ENCODE measurements at places on chromosomes 4 and X.

- DNase-seq = no peak
Observed at GRCh38 chrX:103831342-103831802, 685 bp downstream of the RAB9B start.

GRCh38 chr4:52263607-52264006, 212.5 kb downstream of the SPATA18 start:
- no peak for DNase-seq

- no peak for DNase-seq
Observed at GRCh38 chr4:150315691-150316090, 237.4 kb downstream of the DCLK2 start.

DNA sequence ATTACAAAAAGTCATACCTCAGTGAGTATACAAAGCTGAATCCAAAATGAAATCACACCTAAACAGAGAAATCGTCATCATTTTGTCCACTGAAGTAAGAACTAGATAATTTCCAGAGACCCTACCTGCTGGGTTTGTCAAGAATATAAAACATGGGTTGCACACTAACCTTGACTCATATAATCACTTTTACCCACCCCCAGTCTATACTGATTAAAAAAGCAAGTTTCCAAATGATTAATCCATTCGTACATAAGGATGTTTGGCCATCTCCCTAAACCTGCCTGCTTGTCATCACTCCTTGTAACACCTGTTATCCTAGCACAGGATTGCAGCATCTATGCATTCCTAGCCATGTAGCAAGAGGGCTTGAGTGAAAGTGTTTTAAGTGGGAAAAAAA, 4.7 kb downstream of the RAP2C start:
- DNase-seq = no peak

GRCh38 chr4:155950461-155950860, 3.2 kb downstream of the CTSO start:
- no peak for DNase-seq

- DNase-seq = no peak
Observed at GRCh38 chrX:155211208-155211607, 5.1 kb upstream of the VBP1 start.

DNA sequence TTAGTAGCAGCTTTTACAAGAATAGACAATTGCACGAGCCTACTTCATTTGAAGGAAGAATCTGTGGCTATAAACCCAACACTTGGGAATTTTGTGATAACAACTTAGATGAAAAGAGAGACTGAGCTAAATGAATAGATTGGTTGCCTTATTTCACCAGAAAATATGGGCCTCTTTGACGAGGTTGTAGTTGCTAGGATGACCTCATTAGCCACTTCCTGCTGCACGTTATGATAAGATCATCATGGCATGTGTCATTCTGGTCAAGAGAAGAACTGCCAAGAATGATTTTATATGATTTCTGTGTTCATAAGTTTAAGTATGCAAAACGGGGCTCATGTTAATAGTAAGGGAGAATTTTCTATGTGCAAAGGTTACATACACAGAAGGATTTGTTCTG, 321.9 kb upstream of the GIMD1 start:
- DNase-seq = peak; percentile 21

DNA sequence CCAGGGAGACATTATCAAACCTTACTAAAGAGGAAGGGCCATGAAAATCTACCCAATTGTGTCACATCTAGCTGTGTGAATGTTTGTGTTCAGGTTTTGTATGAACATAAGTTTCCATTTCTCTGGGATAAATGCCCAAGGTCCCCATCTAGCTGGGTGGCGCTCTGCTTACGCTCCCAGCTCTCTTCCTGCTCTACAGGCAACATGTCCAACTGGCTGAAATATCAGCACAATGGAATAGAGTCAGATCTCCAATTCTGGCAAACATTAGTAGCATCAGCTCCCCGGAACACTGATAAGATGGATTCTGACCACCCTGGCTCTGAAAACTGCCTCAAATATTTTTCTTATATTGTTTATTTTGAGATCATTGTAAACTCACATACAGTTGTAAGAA, 74.8 kb downstream of the IRF2 start:
- no peak for DNase-seq

- no peak for DNase-seq
Observed at GRCh38 chr4:20724915-20725314, 24.7 kb downstream of the PACRGL start.

DNA sequence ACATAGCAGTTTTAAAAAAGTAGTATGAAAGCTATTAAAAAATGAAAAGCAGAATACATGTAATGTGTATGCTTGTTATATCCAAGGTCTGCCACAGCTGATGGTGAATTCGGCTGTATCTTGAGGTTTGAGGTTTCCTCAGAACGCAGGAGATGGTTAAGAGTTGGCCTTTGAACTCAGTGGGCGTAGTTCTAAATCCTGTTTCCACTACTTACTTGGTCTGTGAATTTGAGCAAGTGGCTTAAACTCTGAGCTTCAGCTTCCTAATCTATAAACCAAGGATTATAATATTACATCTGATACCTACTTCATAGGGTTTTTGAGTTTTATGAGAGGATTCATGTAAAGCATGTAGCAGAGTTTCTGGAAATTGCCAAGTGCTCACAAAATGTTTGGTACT, 125.2 kb downstream of the STIM2 start:
- peak; percentile 74 for DNase-seq

DNA sequence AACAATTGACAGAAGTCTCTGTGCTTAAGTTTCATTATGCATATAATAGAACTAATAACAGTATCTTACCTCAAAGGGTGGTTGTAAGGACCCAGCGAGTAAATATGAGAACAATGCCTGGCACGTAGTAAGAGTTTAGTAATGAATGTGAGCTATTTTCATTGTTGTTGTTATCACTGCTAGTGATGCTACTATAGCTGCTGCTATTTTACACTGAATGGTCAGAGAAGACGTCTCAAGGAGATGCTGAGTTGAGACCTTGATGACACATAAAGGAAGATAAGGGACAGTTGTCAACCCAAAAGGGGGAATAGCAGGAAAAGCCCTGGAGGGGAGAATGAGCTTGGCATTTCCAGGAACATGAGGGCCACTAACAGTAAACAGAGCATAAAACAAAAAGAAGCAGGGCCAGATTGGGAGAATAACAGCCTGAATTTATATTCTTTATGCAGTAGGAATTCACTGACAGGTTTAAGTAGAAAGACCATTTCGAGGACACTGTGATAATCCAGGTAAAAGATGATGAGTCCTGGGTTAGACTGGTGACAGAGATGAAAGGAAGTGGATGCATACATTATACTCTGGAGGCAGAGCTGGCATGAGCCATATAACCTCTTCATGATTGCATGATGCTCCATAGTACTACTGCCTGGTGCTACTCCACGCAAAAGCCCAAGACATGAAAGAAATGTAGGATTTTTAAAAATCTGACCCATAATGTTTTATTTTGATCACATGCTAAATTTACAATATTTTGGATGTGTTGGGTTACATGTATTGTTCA, 23.1 kb downstream of the ATP8A1 start:
- DNase-seq = no peak

DNA sequence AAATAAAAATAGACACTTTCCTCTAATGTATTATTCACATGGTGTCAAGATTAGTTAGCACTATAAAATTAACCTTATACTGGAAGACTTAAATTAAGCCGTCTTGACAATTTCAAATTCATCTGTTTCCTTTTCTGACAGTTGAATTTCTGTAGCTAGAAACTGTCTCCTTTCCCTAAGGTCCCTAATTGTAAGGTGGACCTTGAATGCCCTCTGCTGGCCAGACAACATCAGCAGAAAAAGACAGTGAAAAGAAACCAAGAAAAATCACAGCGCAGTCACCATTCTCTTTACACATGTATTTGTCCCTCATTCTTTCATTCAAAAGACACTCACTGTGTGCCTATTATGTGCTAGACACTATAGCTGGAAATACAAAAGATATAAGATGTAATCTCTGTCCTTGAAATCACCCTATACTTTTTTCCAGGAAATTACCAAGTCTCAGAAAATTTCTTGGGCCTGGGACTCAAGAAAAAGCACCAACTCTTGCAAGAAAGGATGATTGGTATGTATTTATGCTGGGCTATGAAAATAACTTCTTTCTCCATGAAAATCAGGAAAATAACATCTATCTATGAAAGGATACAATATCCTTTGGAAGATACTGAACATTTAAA, 32.7 kb upstream of the AMBN start:
- peak; percentile 53 for DNase-seq

DNA sequence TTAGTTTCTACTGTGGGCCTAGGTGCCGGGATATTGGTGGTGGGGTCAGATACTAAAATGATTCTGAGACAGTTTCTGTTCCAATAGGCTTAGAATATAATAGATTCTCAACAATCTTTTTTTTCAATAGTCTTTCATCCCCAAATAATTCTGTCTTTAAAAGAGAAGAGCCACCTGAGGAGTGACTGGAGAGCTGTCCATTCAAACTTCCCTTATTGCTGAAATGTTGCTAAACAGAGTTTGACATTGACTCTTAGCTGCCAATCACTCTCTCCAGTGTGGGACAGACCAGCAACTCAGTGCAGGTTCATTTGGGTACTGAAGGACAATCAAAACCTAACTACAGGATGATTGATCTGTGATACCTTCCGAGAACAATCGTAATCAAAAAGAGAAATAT, 12.4 kb upstream of the ADH7 start:
- no peak for DNase-seq

- DNase-seq = no peak
Observed at GRCh38 chr4:23337292-23337691, 552.6 kb downstream of the PPARGC1A start.

All from fibroblast of villous mesenchyme (primary cell).